Progenitor cell of endocrine pancreas (in vitro differentiated cells): ENCODE measurements at places on chromosomes 16 and 17.

DNA sequence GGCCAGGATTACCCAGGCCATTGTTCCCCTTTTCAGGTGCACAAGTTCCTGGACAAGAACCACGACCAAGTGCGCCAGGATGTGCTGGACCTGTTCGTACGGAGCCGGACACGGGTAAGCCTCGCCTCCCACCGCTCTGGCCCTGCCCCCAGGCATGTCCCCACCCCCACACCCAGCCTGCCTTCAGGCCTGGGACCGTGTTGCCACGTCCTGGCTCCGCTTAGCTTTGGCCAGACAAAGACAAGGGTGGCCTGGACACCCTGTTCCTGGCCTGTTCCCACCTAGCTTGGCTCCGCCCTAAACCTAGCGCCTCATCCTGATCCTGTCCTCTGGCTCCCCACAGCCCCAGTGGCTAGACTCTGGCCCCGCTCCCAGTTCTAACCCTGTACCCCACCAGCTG, 30.9 kb downstream of the MYO15A start:
- no peak overlapping the region for H3K4me3 ChIP-seq
- H3K27me3 ChIP-seq = peaks cover 6% of the 10 kb centered on the region
- no peaks in the 10 kb centered on the region for H3K36me3 ChIP-seq
- DNase-seq = no peak
- peaks cover 7% of the 10 kb centered on the region for H3K4me1 ChIP-seq

DNA sequence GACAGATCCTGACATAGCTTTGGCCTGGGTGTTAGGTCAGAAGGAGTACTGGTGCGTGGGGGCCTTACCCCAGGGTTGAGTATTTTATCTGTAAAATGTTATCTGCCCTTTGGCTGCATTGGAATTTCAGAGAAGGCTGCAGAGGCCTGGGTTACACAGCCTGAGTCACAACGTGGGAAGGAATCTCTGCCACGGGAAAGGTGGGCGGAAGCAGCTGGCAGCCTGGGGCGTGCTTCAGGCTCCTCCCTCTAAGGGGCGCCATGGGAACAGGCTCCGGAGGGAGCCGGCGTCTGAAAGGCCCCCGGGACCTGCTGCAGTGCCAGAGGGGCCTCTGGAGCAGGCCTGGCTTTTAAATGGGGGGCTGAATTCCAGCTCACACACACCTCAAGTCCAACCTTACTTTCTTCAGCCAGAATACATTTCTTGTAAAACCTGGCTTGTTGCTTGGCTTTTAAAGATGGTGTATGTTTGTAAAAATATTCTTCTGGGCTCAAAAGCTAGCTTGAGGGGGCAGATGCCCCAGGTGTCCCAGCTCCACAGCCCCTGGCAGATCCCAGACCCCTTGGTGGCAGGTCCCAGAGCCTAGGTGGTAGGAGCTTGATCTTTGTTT, 142.2 kb downstream of the RAB11FIP4 start:
- H3K36me3 ChIP-seq = peaks cover 13% of the 10 kb centered on the region
- no peaks in the 10 kb centered on the region for H3K27me3 ChIP-seq
- no peak overlapping the region for H3K27ac ChIP-seq
- no peak overlapping the region for H3K4me3 ChIP-seq

- H3K27ac ChIP-seq = no peak overlapping the region
- H3K4me1 ChIP-seq = no peaks in the 10 kb centered on the region
- H3K36me3 ChIP-seq = peaks cover 12% of the 10 kb centered on the region
- no peak overlapping the region for H3K4me3 ChIP-seq
- H3K27me3 ChIP-seq = no peaks in the 10 kb centered on the region
Observed at GRCh38 chr17:3827124-3827773, 18.8 kb downstream of the NCBP3 start.

DNA sequence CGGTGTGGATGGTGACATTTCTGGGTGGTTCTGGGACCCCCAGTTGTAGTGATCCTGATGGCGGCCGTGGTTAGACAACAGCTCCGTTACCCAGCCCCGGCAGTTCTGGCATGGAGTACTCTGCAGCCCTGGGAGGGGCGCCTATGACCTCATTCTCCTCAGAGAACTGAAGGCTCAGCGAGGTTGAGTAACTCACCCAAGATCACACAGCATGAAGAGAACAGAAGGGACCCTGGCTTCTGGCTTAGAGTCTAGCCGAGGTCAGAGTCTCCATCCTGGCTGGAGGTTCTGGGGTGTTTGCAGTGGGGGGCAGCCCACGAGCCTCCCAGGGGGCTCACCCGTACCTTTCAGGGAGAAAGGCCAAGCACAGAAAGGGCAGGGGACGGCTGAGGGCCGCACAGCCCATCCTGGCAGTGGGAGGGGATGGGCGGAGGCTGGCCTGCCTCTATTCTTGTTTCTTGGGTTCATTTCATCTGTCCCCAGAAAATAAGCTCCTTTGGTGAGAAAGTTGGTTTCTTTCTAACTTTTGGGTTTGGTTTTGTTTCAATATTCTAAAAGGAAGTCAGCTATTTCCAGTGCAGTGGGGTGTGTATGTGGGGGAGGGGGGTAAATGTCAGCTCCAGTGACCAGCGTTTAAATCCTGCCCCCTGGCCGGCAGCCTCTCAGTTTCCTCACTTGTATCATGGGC, 13.2 kb downstream of the ZFPM1 start:
- no peak for DNase-seq
- H3K4me3 ChIP-seq = no peak overlapping the region
- H3K4me1 ChIP-seq = peaks cover 22% of the 10 kb centered on the region

- DNase-seq = no peak
- H3K27me3 ChIP-seq = no peaks in the 10 kb centered on the region
- H3K4me1 ChIP-seq = peaks cover 9% of the 10 kb centered on the region
- H3K4me3 ChIP-seq = no peak overlapping the region
- H3K27ac ChIP-seq = no peak overlapping the region
Observed at GRCh38 chr16:964356-965035, 6.3 kb downstream of the LMF1 start.

GRCh38 chr16:85579923-85580580, 33.1 kb upstream of the GSE1 start:
- no peaks in the 10 kb centered on the region for H3K27me3 ChIP-seq
- no peak for DNase-seq
- peaks cover 34% of the 10 kb centered on the region for H3K4me1 ChIP-seq
- no peak overlapping the region for H3K27ac ChIP-seq
- no peaks in the 10 kb centered on the region for H3K36me3 ChIP-seq

DNA sequence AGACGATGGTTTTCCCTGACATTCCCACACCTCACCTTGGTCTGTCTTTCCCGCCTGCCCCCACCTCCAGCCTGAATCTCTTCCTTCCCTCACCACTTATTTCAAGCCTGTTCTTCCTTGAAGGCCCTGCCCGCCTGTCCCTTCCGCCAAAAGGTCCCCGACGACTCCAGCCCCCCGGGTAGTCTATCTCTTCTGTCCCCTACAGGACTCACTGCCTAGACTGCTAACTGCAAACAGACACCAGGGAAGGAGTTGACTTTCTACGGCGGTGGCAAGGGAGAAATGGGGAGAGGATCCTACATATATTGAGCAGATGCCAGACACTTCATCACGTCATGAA, 53.7 kb downstream of the NT5M start:
- no peaks in the 10 kb centered on the region for H3K4me1 ChIP-seq
- no peak overlapping the region for H3K4me3 ChIP-seq
- no peak for DNase-seq
- H3K27me3 ChIP-seq = peaks cover 10% of the 10 kb centered on the region
- no peaks in the 10 kb centered on the region for H3K36me3 ChIP-seq
- H3K27ac ChIP-seq = no peak overlapping the region

DNA sequence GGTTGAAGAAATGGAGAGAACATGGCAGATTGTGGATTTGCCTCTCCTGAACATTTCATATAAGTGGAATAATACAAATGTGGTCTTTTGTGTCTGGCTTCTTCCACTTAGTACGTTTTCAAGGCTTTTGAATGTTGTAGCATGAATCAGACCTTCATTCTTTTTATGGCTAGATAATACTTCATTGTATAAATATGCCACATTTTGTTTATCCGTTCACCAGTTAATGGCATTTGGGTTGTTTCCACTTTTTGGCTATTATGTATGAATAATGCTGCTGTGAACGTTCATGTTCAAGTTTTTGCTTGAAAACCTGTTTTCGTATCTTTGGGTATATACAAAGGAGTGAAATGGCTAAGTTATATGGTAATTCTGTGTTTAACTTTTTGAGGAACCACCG, 130.4 kb downstream of the TANC2 start:
- no peak overlapping the region for H3K4me3 ChIP-seq
- no peaks in the 10 kb centered on the region for H3K27me3 ChIP-seq
- H3K4me1 ChIP-seq = peaks cover 3% of the 10 kb centered on the region

DNA sequence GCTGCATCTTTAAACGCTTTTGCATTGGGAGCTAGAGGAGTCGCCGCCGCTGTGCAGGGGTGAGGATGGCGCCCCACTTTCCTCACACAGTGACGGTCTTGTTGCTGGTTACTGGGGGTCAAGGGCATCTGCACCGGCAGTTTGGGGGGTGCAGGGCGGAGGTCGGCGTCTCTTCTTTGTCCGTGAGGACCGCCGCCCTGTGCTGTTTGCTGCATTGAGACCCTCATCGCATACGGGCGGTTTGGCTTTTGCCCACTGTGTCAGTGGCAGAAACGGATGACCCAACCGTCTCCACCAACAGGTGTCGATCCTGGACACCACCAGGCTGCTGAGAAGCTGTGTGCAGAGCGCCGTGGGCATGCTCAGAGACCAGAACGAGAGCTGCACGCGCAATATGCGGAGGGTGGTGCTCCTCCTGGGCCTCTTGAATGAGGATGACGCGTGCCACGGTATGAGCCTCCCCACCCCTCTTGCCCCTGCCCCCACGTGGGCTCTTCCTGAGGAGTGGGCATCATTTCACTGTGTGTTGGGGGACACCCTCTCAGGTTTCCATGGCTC, 61.2 kb upstream of the ENDOV start:
- no peak overlapping the region for H3K4me3 ChIP-seq
- no peak overlapping the region for H3K27ac ChIP-seq
- no peaks in the 10 kb centered on the region for H3K27me3 ChIP-seq
- no peaks in the 10 kb centered on the region for H3K4me1 ChIP-seq

GRCh38 chr17:78316867-78317789, 42.7 kb downstream of the SOCS3 start:
- peak overlapping the region; percentile 12 for H3K4me3 ChIP-seq
- peaks cover 12% of the 10 kb centered on the region for H3K27me3 ChIP-seq
- H3K36me3 ChIP-seq = no peaks in the 10 kb centered on the region
- no peak for DNase-seq
- H3K4me1 ChIP-seq = peaks cover 26% of the 10 kb centered on the region
- H3K27ac ChIP-seq = peak overlapping the region; percentile 95

DNA sequence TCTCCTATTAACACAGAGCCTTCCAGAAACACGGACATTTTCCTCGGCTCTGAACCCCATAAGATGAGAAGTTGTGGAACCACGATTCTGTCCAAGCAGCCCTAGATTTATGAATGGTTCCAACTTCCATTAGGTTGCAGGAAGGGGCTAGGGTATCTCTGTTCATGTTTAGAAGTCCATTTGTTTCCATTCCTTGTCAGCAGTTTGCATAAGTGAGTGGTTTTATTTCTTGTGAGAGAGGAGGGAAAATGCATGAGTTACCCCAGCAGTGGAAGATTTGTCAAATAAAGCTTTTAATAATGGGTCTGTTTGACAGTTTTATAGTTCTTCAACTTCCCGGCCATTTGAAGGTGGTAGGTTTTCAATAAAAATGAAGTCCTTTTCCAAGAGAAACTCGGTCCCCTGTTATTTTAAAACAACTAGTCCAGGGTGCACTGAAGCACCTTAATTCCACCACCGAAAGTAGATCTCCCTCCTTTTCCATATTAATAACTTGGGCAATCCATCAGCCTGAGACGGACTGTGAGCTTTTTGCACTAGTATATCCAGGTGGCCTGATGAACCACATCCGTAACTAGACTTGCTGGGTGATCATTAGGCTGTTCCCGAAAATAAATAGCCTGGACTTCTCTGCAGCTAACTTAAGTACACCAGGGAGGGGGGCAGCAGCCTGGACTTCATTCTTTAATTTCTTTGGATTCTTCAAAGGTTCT, 181.3 kb downstream of the TMEM114 start:
- no peak overlapping the region for H3K4me3 ChIP-seq
- H3K27ac ChIP-seq = no peak overlapping the region
- peaks cover 7% of the 10 kb centered on the region for H3K27me3 ChIP-seq
- DNase-seq = no peak
- H3K36me3 ChIP-seq = no peaks in the 10 kb centered on the region

GRCh38 chr17:16652847-16653366, 743 bp downstream of the ZNF624 start:
- H3K36me3 ChIP-seq = peaks cover 3% of the 10 kb centered on the region
- H3K27me3 ChIP-seq = peaks cover 3% of the 10 kb centered on the region
- peaks cover 11% of the 10 kb centered on the region for H3K4me1 ChIP-seq

DNA sequence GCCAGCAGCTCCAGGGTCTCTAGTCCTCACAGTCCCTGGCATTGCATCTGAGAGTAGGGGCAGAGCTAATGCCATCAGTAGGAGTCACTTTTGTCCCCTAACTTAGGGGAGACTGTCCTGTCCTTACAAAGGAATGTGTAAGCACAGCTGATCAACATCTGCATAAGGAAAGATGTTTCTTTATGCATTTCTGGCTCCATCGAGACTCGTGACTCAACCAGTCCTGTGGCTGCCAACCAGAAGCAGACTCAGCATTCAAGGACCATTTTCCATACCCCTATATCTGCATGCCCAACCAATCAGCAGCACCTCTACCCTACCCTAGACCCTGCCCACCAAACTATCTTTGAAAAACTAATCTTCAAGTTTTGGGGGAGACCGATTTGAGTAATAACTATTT, 8.2 kb upstream of the MPP2 start:
- peaks cover 38% of the 10 kb centered on the region for H3K27me3 ChIP-seq
- no peaks in the 10 kb centered on the region for H3K36me3 ChIP-seq
- H3K4me1 ChIP-seq = peaks cover 6% of the 10 kb centered on the region
- no peak overlapping the region for H3K27ac ChIP-seq
- H3K4me3 ChIP-seq = no peak overlapping the region

DNA sequence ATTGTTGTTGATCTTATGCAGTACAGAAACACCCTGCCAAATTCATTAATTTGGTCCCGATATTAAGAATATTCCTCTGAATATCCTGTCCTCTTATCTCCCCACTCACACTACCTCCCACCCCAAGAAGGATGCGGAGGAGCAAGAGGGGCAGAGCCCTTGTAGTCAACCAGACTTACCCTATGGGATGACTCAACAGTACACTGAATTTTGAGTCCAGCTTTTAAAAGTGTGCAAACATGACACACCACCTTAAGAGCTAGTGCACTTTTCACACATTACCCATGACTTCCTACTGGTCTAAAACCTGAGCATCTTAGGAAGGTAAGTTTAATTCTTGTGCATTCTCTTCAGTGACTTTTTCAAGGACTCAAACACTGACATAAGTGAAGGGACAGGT, 9.5 kb downstream of the USP22 start:
- H3K4me3 ChIP-seq = no peak overlapping the region
- H3K27me3 ChIP-seq = no peaks in the 10 kb centered on the region
- DNase-seq = no peak
- peaks cover 2% of the 10 kb centered on the region for H3K36me3 ChIP-seq
- H3K27ac ChIP-seq = peak overlapping the region; percentile 70

DNA sequence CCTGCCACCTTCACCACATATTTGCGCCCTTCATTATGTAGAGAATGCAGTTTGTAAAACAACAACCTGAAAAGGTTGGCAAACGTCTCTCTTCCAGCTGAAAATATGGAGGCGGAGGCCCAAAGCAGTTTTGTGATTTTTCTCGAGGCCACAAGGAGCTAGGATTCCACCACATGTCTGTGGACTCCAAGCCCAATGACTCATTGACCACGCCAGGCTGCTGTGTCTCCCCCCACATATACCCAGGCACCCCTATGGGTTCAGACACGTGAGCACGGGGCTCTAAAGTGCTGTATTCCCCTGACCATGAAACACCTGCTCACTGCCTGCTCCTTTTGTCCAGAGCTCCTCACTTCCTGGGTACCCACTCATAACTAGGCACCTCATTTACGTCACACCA, 121.4 kb upstream of the CDH5 start:
- H3K4me3 ChIP-seq = no peak overlapping the region
- no peaks in the 10 kb centered on the region for H3K36me3 ChIP-seq
- peaks cover 2% of the 10 kb centered on the region for H3K4me1 ChIP-seq
- H3K27ac ChIP-seq = no peak overlapping the region
- H3K27me3 ChIP-seq = peaks cover 33% of the 10 kb centered on the region
- DNase-seq = no peak
